Hindlimb muscle (tissue), 1 donor: ENCODE measurements at places on chromosomes 7 and 10.

GRCh38 chr10:110643035-110643652 is 992 bp upstream of the RBM20 start:
- no peak for DNase-seq

- DNase-seq, result no peak
These were observed 456 bp upstream of the DLD start for GRCh38 chr7:107890493-107890961.

DNA sequence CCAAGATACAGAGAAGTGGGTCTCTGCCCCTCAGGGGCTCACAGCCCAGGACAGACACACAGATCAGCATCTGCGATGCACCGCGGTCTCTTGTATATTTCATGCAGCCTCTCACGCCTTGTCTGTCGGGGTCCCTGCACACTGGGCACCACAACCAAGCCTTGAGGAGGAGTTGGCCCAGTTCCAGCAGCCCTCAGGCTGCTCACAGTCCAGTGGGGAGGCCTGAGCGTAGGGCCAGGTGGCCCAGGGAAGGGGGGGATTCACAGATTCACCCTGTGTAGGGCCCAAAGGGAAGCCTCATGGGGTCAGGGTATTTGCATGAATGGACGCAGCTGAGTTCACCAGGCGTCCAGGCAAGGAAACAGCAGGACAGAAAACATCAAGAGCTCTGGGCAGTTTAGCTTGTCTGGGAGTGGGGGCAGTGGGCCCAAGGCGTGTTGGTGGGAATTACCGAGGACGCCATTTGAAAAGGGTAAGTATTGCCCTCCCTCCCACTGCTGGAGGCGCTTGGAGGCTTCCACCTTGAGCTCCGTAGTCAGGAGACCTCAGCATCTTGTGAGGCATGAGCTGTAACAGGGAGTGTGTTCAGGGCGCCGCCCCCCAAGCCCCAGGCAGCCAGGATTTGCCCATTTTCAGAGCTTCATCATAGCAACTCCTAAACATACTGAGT is 129.1 kb upstream of the CHST15 start:
- DNase-seq, result no peak

DNA sequence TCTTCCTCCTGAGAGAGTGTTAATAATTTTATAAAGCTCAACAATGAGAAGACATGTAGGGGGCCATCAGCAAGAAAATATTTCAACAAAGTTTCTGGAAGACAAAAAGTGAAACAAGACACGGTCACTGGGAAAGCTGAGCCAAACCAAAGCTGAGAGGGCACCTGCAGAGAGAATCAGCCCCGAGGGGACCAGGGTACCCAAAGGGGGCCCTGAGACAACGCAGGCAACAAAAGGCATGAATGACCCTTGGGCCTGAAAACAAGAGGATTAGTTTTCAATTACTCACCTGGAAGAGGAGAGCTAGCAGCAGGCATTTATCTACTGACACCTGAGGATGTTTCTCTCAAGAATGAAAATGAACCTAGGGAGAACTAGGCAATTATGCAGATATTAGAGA is 461.2 kb upstream of the MGMT start:
- no peak for DNase-seq

GRCh38 chr10:76554478-76554877 is 1083.1 kb downstream of the KCNMA1 start:
- no peak for DNase-seq

DNA sequence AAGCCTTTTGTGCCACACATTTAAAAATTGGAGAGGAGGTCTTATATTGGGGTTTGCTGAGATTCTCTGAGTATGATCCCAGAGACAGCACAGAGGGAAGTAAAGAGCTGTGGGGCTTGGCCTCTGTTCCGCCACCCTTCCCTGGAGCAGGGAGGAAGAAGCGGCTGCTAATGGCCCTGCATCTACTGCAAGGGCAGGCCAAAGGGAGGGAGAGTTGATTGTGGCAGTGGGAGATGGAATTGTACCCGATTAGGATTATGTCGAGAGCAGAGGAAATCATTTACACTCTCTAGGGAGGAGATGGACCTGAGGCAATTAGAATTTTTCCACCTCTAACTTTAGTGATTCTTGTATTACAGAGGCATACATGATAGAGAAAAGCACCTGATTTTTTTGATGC is 28.8 kb downstream of the CYP17A1 start:
- DNase-seq, result no peak

- DNase-seq, result no peak
These were observed 216.0 kb upstream of the KLF14 start for GRCh38 chr7:130950054-130950453.

DNA sequence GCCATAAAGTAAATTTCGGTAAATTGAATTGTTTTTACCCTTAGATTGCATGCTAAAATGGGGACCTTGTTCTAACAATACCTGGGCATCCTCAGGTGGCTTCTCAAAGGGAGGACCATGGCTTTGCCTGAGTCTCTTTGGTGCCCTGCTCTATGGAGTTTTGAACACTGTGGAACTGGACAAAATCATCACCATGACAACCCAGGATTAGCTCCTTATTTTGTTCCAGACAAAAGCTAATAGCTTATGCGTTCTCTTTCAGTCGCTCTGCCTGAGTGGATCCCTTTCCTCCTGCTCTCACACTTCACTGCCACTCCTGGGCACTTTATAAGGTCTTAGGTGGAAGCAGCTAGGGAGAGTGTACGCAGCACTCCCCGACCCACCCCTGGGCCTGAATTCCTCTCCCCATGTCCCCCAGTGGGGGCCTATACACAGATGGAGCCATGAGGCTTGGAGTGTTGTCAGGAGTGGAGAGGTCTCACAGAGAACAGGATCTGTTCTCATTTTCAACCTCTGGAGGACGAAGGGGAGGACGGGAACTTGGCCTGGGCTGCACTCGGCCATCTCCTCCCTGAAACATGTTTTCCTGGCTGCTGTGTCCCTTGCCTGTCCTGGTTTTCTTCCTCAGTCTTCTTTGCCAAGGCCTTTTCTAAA is 19.0 kb downstream of the ADCYAP1R1 start:
- DNase-seq, result no peak

DNA sequence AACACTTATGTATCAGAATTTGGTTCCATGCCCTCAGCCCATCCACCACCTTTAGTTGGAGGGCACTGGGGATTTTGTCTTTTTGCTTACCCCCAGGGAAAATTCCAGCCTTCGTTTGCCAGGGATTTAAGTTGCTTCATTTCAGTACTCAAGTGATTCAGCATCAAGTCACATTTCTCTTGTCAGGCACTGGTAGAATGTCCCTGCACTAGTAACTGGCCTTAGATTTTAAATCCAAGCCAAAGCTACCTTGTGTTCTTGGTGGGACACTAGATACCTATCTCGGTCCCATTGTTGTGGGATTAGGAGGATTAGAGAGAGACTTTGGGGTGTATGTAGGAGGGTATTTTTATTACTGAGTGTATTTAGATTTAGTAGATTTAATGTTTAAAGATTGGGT is 613.1 kb downstream of the SUGCT start:
- DNase-seq, result no peak

DNA sequence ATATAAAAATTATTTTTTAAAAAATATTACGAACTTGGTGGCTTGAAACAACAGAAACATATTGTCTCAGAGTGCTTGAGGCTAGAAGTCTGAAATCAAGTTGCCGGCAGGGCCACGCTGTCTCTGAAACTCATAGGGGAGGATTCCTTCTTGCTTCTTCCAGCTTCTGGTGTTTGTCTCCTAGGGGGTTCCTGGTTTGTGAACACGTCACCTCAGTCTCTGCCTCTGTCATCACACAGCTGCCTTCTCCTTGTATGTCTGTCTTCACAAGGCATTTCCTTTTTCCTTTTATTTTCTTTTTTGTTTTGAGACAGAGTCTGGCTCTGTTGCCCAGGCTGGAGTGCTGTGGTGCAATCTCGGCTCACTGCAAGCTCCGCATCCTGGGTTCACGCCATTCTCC is 12.7 kb upstream of the SNX8 start:
- DNase-seq, result no peak

- DNase-seq, result no peak
These were observed 29.2 kb downstream of the KIAA1549 start for GRCh38 chr7:138951953-138952352.

DNA sequence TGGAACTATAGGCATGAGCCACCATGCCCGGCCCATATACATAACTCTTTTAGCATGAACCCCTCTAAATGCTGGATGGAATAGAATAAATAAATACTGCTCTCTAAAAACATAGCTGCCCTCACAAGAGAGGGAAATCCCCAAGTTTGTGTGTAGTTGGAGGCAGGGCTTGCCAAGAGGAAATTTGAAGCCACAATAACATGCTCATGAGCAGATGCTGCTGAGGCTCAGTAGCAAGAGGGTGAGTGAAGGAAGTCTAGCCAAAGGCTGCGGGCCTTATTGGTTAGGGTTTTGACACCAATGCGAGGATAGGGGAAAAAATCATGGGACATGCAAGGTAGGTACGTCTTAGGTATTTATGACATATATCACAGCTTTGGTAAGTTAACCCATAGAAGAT is 17.3 kb downstream of the TPK1 start:
- no peak for DNase-seq

- no peak for DNase-seq
These were observed 31.7 kb downstream of the LHPP start for GRCh38 chr10:124493214-124493882.

GRCh38 chr7:151813445-151813844 is 63.5 kb downstream of the PRKAG2 start:
- DNase-seq, result no peak

- DNase-seq, result no peak
These were observed 873.4 kb upstream of the MBL2 start for GRCh38 chr10:53645951-53646350.

GRCh38 chr7:143002106-143002505 is 24.8 kb downstream of the OR9A2 start:
- DNase-seq, result no peak

DNA sequence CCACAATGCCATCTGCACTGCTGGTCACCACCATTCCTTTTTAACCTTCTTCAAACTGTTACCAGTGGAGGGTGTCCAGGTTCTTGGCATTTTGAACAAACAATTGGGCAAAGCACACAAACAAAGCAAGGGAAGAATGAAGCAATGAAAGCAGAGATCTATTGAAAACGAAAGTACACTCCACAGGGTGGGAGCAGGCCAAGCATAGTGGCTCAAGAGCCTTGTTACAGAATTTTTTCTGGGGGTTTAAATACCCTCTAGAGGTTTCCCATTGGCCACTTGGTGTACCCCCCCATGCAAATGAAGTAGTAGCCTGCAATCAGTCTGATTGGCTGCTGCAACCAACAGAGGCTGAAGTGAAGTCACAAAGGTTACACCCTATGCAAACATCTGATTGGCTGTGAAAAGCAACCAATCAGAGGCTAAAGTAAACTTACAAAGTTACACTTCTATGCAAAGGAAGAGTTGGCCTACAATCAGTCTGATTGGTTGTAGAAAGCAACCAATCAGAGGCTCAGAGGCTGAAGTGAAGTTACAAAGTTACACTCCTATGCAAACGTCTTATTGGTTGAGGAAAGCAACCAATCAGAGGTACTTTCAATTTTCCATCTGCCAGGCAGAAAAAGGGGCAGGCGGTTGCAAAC is 103.2 kb upstream of the WAC start:
- no peak for DNase-seq

- no peak for DNase-seq
These were observed 6.9 kb downstream of the MYOZ1 start for GRCh38 chr10:73634421-73634820.

DNA sequence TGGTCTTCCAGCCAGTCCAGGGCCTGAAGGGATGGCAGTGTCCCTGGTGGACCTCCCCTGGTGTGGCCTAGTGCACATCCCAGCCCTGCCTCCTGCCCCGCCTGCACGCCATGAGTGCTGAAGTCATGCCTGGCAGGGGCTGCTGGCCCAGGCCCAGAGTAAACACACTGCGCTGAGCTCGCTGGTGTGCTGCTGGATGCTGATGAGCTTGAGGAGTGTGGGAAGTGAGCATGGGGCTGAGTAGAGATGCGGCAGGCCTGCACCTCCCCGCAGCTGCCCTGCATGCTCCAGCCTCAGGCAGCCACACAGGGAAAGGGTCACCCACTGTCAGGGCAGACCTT is 43.2 kb downstream of the HTRA1 start:
- DNase-seq, result peak; percentile 91

DNA sequence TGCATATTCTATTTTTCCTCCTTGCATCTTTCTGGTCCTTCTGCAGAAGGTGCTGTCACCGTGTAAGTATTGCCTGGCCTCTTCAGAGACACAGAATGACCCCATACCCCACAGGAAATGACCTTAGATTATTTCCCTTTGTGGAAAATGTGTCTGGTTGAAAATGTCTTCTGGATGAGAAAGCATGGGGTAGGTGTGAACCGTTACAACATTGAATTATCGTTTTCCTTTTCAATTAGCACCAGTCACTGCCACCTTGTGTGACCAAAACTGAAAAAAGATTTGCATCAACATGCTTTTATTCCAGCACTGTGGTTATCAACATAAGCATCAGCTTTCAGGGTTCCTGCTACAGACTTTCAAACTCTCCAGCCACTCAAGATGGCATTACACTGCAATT is 58.0 kb upstream of the CELF2 start:
- DNase-seq, result no peak

DNA sequence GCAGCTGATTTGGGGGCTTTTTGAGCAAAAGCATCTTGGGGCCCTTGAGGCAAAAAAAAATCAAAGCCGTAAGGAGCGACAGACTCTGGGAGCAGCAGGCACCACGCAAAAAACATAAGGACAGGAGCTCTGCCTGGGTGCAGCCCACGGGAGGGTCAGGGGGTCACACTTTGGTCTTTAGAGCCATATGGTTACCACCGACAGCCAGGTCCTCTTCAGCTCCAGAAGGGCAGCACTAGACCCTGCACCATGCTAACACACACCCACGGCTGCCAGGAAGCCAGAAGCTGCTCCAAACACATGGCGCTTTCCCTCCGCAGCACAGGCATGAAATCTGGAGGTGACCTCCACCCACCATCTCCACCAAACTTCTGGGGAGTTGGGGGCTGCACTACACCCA is 47.1 kb downstream of the RSU1 start:
- DNase-seq, result no peak

GRCh38 chr10:129637010-129637409 is 170.0 kb downstream of the MGMT start:
- DNase-seq, result no peak

DNA sequence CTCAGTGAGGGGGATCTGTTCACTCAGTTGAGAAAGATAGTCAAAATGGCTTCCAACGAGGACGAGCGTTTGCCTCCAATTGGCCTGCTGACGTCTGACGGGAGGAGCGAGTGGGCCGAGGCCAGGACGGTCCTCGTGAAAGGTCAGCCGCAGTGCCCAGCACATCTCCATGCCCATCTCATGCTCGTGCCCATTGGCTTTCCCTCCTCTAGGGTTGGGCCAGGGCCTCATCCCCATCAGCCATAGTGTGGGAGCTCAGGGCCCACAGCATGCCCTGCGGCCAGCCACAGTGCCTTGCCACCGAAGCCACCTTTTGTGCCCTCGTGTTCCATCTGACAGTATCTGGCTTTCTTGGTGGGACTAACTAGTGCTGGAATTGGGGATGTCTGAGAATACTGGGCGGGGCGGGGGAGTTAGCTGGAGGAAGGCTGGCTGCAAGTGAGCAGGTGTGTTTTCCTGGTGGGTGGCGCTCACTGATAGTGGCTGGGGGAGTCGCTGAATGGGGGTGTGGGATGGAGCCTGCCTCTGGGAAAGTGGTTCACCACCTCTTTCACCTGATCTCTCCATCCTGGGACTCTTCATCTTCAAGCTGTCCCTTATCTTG is 13.9 kb downstream of the CHAT start:
- no peak for DNase-seq
